ENCODE measurements at places on chromosomes 3 and 15.

GRCh38 chr3:23916152-23916885, 471 bp downstream of the NKIRAS1 start:
- DNase-seq: no peak

GRCh38 chr3:195869413-195870001, 38.8 kb downstream of the TNK2 start:
- DNase-seq: no peak

DNA sequence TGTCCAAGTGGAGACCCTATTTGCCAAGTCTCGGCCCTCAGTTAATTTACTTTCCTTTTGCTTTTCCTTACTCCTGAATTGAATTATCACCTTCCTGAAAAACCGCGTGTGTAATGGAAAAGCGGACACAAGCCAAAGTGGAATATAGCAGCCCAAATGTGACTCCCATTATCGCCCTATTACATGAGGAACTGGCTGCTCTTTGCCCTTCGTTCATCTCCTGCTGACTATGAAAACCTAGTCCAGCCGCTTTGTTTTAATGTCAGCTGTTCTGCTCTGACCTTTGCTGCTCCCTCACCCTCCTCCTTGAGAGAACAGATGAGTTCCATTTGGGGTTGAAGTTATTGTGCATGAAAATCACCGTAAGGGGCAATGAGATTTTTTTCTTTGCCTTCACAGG, 632.7 kb upstream of the SUCLG2 start:
- no peak for DNase-seq

GRCh38 chr3:162525066-162525742, 1028.6 kb downstream of the OTOL1 start:
- no peak for DNase-seq

- no peak for DNase-seq
These were observed 249.3 kb upstream of the SOX14 start for GRCh38 chr3:137514853-137515252.

DNA sequence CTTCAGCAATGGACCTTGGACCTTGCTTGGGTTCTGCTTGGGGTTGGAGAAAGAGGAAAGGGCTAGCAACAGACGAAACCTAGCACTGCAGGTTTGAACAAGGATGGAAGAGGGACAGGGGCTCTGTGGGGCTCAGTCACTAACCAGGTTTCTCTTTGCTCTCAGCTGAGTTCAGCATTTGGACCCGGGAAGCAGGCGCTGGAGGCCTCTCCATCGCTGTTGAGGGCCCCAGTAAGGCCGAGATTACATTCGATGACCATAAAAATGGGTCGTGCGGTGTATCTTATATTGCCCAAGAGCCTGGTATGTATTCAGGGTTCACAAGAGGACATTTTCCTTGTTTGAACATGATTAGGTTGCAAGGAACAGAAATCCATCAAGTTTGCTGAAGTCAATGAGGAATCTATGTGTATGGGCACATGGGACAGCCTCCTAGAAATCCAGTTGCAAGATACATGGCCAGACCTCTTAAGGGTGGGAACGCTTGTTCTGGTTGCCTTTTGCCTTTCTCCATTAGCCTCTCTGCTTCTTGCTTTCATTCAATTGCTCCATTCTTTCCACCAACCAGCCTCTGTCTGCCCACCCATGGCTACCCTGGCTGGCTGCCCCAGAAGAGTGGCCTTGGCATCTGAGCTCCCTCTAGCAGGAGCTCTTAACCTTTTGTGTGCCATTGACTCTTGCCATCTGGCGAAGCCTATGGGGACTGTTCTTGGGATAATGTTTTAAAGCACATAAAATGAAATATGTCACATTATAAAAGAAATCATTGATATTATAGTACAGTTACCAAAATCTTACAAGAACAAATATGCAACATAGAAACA, 55.9 kb downstream of the DNASE1L3 start:
- no peak for DNase-seq

- no peak for DNase-seq
These were observed 502.5 kb upstream of the NECTIN3 start for GRCh38 chr3:110569073-110569472.

GRCh38 chr3:10738688-10739372, 77.2 kb upstream of the SLC6A11 start:
- peak; percentile 72 for DNase-seq

DNA sequence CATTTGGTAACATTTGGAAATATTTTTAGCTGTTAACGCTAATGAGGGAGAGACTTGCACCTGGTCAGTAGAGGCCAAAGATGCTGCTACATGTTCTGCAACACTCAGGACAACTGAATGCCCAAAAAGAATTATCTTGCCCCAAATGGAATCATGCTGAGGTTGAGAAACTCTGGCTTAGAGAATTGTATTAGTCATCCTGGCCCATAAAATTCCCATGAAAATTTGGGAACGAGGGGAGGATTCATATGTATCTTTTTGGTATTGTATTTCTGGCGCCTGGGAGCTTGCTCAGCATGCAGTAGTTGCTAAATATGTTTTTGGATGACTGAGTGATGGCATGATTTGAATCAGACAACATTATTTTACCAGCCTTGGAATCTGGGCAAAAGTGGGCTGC, 59.9 kb downstream of the CHL1 start:
- no peak for DNase-seq

DNA sequence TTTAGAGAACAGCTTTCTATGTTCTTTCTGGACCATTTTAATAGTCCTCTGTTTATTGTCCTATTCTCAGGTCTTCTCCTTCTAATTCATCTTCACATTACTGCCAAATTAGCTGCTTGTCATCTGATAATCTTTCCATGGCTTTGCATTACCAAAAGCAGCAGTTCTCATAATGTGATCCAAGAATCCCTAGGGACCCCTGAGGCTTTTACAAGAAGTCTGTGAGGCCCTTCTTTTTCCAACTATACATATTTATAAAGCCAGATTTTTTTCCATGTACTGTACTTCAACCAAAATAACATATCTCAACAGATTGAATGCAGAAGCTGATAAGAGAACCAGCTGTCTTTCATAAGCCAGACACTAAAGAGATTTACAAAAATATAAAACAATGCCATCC, 162.5 kb upstream of the BFSP2 start:
- no peak for DNase-seq

All from activated naive CD4-positive, alpha-beta T cell treated with anti-CD3 and anti-CD28 coated beads, Interleukin-2, amount 50 U/mL, for 16 hours (primary cell).